NCI-H2171 treated with DMSO at 0.1 percent for 48 hours (cell line): ENCODE measurements at places on chromosomes 6 and 20.
A peak's percentile ranks its signal among the peaks of the same experiment; 100 is the strongest.

DNA sequence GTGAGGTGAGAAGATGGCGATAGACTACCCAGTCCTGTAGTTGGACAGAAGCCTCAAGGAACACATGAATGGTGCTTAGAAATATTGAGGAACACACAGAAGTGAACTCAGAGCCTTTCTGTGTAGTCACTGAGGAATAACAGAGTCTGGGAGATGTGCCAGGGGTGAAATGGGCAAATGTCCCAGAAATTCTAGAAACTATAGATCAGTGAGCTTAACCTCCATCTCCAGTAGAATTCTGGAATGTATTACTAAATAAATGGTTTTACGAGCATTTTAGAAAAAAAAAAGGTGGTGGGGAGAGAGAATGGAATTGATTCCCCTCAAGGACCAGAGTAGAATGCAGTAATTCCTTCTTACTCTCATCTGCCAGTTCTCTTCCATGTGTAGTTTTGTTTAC, 380.0 kb downstream of the LMBRD1 start:
- DNase-seq, result peak; percentile 23

- DNase-seq, result no peak
Observed at GRCh38 chr6:36314221-36315014, 22.3 kb downstream of the BNIP5 start.

DNA sequence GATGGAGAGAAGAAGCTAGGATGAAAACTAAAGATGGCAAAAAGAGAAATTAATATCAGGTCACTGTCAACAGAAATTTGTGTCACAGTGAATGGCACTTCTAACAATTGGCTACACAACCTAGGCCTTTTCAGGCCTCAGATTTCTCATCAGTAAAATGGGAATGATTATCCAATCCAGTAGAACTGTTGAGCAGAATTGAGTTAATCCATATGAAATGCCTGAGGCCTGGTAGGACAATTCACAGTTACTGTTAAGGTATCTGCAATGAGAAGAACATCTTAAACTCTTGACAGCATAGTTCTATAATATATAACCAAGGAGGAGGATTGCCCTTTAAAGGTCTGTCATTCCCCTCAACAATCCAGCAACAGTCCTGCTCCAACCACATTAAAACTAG, 217.9 kb upstream of the ZNF217 start:
- DNase-seq, result no peak

DNA sequence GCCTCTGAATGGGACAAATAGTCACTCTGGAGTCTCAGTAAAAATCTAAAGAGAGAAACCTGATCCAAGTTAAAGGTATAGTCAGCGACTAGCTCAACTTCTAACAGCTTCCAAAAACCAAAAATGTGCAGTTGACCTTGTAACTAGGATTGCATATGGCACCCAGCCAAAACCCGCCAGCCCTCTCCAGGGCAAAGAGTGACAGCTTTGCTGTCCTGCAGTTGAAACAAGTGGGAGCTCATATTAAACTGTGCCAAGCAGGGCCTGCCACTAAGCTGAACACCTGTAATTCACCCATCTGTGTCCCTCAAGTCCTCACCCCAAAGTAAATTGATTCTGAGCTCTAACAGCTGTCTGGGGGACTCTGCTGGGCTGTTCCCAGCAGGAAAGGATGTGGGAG, 695.3 kb downstream of the MAFB start:
- peak; percentile 100 for DNase-seq

GRCh38 chr6:152671171-152671570, 26.5 kb upstream of the MYCT1 start:
- DNase-seq, result no peak

GRCh38 chr20:46701556-46701955, 7.9 kb upstream of the SLC2A10 start:
- no peak for DNase-seq

DNA sequence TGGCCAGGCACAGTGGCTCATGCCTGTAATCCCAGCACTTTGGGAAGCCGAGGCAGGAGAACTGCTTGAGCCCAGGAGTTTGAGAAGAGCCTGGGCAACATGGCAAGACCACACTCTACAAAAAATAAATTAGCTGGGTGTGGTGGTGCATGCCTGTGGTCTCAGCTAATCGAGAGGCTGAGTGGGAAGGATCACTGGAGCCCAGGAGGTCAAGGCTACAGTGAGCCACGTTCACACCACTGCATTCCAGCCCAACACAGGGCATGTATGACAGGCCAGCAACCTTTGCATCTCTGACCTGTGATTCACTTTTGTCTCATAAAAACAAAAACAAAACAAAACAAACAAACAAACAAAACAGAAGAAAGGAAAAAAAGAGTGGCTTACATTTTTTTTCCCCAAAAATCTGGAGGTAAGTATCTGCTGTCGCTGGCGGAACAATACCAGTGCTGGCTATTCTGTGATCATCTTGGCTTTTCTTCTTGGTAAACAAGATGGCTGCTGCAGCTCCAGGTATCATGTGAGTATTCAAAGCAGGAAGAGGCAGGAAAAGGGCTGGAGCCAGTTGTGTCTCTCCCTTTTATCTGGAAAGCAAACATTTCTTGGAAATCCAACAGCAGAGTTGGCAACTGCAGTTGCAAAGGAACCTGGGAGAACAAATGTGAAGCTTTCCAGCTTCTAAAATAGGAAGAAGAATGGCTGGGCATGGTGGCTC, 40.4 kb upstream of the ZMYND8 start:
- no peak for DNase-seq

DNA sequence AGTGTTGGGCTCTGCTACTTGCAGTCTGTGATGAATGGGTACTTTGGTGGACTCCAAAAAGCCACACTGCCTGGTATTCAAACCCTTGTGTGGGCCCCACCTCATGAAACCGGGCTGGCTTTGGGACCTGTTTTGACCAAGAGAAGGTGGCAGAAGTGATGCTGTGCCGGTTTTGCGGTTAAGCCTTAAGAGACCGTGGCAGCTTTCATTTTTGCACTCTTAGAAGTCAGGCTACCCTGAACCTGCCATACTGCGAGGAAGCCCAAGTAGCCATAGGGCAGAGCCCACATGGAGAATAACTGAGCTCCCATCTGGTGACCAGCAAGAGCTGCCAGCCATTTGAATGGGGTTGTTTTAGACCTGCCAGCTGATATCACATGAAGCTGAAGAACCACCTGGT, 10.2 kb downstream of the SULF2 start:
- DNase-seq, result no peak

GRCh38 chr20:17768271-17768670, 68.5 kb downstream of the BANF2 start:
- no peak for DNase-seq

DNA sequence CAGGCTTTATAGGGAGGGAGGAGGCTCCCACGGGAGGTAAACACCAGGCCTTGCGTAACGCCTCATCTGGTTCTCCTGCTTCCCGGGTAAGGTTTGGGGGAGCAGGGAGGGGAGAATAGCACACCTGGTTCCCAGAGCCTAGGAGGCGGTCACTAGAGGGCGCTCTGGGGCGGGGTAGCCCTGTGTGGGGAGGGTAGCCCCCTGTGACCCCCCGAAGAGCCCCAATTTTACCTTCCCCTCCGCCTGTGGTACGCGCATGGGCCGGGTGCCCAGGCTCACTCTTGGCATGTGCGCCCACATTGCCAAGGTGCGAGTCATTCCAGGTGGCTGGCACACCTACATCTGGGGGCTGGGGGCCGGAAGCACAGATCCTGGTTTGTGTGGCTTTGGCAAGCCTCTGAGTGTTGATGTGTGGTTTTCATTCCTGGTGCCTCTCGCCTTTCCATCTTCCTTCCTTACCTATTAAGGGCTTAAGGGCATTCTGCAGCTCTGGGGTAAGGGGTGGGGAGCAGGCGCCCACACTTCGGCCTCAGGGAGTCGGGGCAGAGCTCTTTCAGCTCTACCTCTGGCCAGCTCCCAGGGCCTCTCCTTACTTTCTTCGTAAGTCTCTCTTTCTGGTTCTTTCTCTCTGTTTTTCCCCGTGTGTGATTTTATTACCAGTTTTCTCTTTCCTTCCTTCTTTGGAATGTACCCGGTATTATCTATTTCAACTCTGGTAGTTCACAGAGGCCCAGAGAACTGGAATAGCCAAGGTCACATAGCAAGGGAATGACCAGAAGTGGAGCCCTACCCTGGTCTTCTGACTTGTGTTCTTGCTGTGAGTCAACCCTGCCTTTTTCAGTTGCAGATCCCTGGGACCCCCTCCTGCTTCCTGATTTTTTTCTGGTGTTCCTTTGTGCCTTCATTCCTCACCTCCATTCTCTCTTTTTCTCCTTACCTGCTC, 492 bp upstream of the RNF39 start:
- DNase-seq, result peak; percentile 64

- DNase-seq, result no peak
Observed at GRCh38 chr6:25930532-25931410, at the start of gene SLC17A2. SLC17A2 (minus strand) TSS chr6:25930691; CDS start chr6:25925796, 4,895 bp downstream.
